NCI-H1105 treated with DMSO at 0.1 percent for 48 hours (cell line): ENCODE measurements at places on chromosomes 16 and 17.

- DNase-seq, result no peak
Measured at GRCh38 chr16:28495098-28495793, 803 bp downstream of the APOBR start.

- DNase-seq, result no peak
Measured at GRCh38 chr16:68022278-68022727, 729 bp downstream of the DDX28 start.

DNA sequence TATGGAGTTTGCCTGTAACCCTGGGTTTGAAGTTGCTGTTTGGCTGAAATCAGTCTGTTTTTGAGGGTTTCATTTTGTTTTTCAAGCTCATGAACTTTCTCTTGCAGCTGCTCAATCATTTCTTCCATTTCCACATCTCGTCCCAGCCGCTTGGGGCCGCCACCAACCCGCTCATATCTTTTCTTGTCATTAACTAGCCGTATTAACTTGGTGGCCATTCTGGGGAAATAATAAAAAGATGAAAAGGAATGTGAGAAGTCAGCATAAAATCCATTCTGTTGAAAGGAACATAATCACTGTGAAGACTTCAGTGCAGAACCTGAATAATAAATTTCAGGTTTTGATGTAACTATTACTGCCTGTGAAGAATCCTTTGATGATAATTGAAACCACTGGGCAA is 11.5 kb downstream of the RPGRIP1L start:
- DNase-seq, result no peak

GRCh38 chr17:35117984-35118383 is 1.7 kb downstream of the RAD51D start:
- DNase-seq, result no peak

GRCh38 chr16:71439523-71439922 is 2.3 kb downstream of the TLE7 start:
- DNase-seq, result no peak

DNA sequence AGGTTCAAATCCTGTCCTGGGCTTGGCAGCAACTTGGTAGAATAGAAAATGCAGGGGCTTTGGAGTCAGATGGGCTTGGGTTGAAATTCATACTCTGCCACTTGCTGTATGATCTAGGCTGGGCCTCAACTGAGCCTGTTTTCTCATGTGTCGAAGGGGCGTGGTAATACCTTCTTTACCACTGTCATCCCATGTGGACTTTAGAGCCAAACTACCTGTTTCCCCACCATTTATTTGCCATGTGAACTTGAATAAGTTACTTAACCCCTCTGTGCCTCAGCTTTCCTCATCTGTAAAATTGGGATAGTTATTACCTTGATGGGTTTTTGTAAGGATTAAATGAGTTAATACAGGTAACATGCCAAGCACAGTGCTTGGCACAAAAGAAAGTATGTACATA is 106.0 kb downstream of the COPRS start:
- DNase-seq, result no peak

GRCh38 chr17:80876950-80877728 is 114.5 kb upstream of the CHMP6 start:
- DNase-seq, result no peak

DNA sequence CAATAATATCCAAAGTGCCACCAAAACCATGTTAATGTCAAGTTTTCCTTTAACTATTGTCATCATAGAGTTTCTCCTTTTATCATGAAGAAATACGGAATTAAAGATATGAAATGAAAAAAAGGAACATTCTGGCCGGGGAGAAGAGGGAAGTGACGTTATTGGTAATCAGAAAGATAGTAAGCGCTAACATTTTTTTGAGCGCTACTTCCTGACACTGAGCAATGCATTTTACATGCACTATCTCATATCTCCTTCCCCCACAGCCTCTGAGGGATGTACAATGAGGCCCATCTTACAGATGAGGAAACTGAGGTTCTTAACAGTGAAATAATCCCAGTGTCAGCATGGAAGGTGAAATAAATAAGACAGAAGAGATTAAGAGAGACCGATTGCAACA is 410.9 kb downstream of the SOX9 start:
- DNase-seq, result no peak

DNA sequence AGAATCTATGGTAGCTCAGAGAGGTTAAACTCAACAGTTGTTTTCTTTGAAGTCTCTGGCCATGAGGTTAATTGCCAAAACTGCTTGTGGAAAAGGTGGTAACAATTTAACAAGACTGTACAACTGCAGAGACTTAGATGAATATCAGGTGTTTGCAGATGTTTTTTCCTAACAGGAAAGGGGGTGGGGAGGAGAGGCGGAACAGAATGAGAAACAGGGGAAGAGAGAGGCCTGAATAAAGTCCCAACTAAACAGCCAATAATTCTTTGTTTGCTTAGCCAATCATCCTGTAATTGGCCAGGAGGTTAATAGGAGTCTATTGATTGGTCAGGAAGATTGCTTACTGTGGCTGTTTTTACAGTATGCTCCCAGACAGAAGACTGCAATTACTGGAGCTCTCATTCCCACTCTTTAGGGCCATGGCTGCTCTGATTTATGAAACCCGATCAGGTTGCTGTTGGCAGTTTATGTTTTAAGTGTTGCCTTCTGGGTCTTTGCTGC is 249.7 kb upstream of the TBX2 start:
- DNase-seq, result peak; percentile 40

- no peak for DNase-seq
Measured at GRCh38 chr16:74771656-74772315, 2.8 kb downstream of the FA2H start.

DNA sequence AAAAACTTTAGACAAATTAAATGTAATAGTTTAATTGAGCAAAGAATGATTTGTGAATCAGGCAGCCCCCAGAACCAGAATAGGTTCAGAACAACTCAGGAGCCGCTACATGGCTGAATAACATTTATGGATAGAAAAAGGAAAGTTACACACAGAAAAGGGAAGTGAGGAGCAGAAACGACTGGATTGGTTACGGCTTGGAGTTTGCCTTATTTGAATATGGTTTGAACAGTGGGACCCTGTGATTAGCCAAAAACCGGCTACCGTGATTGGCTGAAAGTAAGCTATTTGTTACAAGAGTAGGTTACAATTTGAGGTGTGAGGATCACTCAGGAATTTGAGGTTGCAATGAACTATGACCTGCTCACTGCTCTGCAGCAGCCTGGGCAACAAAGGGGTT is 1139.8 kb downstream of the CDH11 start:
- no peak for DNase-seq

GRCh38 chr16:86337581-86338402 is 172.5 kb upstream of the FOXF1 start:
- no peak for DNase-seq

DNA sequence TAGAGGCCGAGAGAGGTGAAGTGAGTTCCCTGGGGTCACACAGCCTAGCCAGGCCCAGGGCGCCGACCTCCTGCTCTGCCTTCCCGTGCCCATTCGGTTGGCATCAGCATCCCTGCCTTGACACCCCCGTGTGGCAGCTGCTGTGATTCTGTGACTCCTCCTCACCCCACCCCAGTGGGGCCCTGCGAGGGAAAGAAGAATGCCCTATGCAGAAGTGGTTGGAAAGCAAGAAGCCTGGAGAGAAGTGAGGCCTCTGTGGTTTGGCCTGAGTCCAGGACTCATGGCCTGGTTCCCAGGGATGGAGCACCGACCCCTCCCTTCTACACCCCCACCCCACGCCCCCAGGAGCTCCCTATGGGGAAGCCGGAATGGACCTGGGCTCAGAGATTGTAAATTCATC is 296.2 kb downstream of the SEC14L1 start:
- peak; percentile 47 for DNase-seq

DNA sequence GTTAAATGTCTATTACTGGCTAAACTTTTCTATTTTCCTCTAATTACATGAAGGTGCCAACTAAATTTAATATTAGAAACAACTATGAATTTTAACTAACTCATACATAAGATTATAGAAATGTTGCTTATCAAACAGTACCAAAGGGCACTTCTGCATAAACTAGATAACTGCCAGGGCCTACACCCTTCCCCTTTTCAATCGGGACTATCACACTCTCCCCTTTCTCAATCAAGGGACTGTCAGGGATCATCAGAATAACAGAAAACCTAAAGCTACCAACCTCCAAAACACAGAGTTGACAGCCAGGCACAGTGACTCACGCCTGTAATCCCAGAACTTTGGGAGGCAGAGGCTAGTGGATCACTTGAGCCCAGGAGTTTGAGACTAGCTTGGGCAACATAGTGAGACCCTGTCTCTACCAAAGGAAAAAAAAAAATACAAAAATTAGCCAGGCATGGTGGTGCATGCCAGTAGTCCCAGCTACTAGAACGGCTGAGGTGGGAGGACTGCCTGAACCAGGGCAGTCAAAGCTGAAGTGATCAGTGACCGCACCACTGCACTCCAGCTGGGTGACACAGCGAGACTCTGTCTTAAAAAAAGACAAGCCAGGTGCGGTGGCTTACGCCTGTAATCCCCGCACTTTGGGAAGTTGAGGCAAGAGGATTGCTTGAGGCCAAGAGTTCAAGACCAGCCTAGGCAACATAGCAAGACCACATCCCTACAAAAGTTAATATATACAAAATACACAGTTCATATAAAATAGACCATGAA is 3.2 kb upstream of the PHLPP2 start:
- DNase-seq, result no peak
